ENCODE measurements at places on chromosomes 7 and 10.

- DNase-seq = no peak
These were observed 19.7 kb downstream of the AHR start for GRCh38 chr7:17318146-17318545.

- DNase-seq = no peak
These were observed 122.0 kb upstream of the ANK3 start for GRCh38 chr10:60511477-60512229.

- no peak for DNase-seq
These were observed 148.4 kb upstream of the KLF14 start for GRCh38 chr7:130882396-130882795.

DNA sequence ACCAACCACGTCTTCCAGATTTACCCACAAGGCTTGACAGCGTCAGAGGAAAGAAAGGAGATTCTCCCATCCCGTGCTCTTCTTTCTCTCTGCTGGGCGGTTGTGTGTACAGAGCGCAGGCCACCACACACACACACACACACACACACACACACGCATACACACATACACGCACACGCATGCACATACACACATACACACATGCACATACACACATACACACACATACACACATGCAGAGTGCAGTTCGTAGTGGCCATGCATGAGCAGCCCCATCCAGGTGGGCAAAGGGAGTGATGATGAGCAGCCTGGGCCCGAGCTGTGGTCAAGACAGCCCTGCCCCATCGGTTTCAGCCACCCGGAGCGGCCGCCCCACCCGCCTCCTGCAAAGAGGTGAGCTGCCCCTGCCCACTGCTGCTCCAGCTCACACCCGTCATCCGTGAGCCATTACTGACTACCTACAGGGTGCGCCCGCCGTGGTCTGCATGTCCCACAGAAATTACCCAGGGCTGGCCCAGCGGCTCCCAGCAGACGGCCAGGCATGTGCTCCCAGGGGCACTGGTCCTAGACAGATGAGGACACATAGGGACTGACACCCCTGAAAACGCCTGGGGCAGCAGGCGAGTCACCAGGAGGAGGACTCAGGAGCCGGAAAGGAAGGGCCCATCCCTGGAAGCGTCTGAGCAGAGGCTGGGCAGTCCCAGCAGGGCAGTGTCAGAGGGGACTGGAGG is 69.6 kb downstream of the ASB13 start:
- no peak for DNase-seq

- DNase-seq = no peak
These were observed 181.6 kb downstream of the PTPN20 start for GRCh38 chr10:47092831-47093230.

DNA sequence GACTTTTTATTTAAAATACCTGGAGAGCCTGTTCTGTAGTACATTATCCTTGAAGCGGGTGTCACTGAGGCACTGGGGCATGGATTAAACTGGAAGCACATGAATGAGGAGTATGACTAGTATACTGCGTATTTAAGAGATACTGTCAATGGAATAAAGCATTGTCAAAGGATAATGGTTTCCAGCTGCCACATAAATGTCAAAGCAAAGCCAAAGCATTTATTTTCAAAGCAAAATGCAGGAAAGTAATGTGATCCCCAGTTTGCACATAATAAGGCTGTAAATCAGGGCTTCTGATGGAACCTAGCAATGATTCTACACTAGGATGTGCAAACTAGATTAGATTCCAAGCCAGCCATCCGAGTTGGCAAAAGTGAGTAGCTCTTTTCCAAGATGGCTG is 240.1 kb downstream of the POU6F2 start:
- DNase-seq = no peak

- no peak for DNase-seq
These were observed 95.3 kb upstream of the GNAI1 start for GRCh38 chr7:80039251-80039884.

GRCh38 chr10:25493122-25493893 is 318.5 kb downstream of the GPR158 start:
- DNase-seq = no peak

DNA sequence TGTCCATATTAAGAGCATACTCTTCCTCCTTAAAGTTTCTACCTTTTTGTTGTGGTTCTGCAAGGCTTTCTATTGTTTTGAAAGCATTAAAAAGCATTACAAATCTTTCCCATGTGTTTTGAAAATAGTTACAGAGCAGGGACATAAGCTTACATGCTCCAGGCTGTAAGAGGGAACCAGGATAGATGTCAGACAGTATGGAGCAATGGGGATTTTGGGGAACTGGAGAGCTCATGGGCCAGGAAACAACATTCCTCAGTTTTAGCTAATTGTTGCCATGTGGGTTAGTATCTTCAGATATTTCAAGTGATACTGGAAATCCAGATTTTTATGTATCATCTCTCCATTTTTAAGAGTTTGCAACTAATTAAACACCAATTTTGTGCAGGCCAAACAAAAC is 3.5 kb downstream of the MDFIC start:
- no peak for DNase-seq

- no peak for DNase-seq
These were observed 368.5 kb upstream of the HPS1 start for GRCh38 chr10:98815039-98815885.

GRCh38 chr7:99019523-99020412 is 124.1 kb downstream of the SMURF1 start:
- no peak for DNase-seq

- DNase-seq = no peak
These were observed 63.0 kb upstream of the SP4 start for GRCh38 chr7:21364801-21365271.

- no peak for DNase-seq
These were observed 2.4 kb downstream of the UCMA start for GRCh38 chr10:13231808-13232207.

GRCh38 chr10:16509996-16510395 is 11.7 kb downstream of the C1QL3 start:
- DNase-seq = no peak

DNA sequence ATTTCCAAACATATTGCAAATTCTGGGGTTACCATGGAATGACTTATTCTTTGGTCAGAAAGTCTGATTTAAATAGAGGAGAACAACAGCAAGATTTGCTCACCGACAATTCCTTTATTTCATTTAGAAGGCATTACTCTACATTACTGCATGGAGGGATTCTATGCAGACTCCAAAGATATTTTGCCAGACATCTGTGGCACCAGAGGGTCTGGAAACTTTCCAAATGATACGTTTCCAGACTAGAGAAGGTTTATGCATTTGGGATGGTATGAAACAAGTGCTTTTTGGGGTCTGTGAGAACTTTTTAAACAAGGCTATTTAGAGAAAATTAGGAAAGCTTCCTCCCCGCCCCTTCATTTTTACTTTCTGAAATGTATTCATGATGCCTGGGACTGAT is 125.3 kb downstream of the SAMD9 start:
- DNase-seq = no peak

DNA sequence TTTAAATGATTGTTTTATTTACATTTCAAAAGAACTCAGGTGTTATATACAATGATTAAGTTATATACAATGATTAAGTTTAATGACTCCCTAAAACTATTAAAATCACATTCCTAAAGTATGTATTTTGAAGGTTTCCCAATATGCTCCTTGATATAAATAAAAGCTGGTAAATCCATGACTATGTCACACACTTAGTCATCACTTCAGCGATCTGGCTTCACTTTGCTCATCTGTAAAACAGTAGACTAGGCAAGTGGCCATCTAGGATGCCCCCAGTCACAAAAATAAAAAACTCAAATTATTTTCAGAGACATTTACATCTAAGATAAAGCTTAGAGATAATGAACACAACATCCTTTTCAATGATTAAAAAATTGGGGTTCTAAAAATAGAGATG is 10.8 kb downstream of the ICA1 start:
- no peak for DNase-seq

GRCh38 chr10:49348593-49348992 is 47.3 kb downstream of the DRGX start:
- DNase-seq = no peak

DNA sequence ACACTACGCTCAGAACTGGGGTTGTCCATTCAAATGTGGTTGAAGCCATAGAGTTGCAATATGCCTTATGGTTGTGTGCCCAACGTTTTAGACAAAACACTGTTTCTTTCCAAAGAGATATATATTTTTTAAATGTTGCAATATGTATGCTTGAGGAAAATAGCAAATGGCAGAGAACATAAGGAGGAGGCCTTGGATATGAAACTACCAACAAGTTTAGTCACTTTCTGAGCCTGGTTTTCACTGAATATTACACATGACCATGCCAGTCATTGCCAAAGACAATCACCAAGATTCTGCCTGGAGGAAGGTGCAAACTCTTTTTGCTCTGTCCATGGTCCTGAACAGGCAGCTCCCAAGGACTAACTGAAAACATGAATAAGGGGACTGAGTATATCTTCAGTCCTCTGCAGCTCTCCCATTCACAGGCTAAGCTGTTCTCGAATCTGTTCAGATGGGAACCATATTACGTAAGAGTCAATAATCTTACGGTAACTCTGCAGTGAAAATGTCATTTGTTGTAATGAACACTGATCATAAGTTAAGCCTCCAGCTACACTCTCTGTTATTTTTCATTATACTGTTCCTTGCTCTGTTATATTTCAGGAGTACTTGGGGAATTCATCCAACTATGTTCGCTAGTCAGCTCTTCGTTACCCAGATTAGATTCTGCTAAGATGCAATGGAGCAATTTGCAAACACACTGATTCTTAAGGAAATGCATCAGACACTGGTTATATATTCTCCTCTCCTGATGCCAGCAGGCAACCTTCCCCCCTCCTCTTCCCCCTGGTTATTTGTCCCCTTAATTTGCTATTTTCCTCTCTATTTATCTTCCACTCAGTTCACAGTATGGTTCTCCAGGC is 90.7 kb upstream of the C1QL3 start:
- peak; percentile 78 for DNase-seq

GRCh38 chr7:67777119-67777518 is 780.5 kb downstream of the TYW1 start:
- no peak for DNase-seq

GRCh38 chr7:35647171-35647574 is 47.8 kb downstream of the HERPUD2 start:
- peak; percentile 46 for DNase-seq

DNA sequence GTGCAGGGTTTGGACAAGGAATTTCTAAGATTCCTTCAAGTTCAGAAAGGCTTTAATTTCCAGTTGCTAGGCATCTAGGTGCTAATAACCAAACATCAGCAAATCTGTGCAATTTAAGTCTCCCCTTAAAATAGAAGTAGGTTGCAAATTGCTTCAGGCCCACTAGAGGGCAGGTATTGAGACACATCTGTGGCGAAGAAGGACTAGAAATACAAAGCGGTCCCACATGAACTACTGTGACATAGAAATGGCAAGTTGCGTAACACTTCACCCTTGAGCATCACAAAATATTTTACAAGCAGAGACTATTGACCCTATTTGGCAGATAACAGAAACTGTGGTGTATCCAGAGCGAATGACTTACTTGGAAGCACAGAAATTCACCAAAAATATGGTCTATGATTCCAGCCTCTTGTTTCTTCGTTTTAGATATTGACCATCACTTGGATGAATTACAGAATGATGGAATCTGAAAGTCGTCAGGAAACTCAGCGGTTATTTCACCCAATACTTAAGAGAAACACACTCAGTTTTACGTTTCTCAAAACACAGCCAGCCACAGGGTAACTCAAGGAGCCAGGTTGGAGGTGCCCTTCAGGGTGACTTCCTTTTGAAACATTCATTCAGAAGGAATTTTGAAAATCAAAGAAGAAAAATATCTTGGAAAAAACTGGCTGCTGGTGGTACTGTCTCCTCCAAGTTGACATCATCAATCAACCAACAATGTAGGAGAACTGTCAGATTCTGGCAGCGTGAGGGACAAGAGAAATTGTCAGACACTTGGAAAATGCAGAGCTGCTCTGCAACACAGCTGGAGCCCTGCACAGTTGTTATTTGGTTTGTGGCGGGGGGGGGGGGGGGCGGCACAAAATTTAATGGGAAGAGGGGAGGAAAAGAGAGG is 256.3 kb upstream of the MINDY3 start:
- DNase-seq = peak; percentile 53

- no peak for DNase-seq
These were observed 165.3 kb downstream of the AGMO start for GRCh38 chr7:15396210-15397158.

GRCh38 chr7:1623810-1624209 is 46.3 kb upstream of the ELFN1 start:
- DNase-seq = no peak

GRCh38 chr7:2803342-2803692 is 40.8 kb downstream of the GNA12 start:
- DNase-seq = no peak

DNA sequence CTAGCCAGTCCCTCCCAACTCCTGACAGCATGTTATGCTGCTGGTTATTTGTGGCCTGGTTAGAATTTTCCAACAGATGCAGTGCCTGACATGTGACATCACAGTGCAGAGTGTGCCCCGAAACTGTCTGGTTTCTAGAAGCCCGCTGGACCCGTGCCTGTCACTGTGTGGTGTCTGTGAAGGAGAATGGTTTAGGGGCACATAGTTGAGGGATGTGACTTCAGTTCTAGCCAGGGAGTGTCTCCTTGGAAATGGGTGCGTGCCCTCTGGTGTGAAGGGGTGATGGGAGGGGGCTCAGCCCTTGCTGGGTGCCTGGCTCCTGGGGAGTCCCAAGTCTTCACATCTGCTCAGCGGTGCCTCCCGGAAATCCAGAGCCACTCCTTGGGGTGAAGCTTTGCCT is 303.6 kb downstream of the GLRX3 start:
- no peak for DNase-seq

- no peak for DNase-seq
These were observed 2.7 kb upstream of the TPST1 start for GRCh38 chr7:66202441-66202840.

DNA sequence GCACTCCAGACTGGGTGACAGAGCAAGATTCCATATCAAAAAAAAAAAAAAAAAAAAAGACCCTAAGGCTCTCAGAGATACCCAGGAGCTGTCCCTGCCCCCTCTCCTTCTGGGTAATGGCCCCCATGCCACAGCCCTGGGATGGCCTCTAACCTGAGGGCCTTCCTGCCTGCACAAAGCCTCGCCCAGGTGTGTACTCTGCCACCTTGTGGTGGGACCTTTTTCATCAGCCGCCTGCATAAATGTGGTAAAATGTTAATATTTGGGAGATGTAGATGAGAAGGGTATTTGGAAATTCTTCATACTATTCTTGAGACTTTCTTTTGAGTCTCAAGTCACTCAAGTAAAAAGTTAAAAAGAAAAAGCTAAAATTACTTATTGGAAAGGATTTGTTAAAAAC is 46.3 kb upstream of the RNF216 start:
- peak; percentile 56 for DNase-seq

DNA sequence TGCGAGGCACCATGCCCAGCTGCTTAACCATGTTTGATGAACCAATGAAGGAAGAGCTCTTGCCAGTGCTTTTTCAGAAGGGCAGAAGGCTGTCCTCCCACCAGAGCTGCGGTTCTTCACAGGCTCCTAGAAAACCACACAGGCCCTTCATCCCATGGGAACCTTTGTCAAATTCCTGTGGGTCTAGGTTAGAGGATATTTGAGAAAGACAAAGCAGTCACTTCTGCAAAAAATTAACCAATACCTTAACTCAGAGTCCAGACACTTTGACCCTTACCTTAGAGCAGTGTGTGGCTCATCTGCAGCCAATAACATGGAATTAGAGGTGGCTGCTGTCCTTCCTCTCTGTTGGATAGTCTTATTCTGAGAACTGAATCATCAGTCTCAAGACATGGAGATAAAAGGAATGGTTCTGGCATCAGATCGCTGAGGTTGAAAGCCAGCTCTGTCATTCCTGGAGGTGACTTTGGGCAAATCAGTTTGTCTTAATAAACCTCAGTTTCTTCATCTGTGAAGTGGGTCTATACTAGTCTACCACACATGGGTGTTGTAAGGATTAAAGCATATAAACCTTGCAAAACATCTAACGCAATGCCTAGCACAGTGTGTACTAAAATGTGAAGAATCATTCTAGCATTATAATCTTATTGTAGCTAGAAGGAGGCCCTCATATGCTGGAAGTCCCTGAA is 65.1 kb upstream of the PIP4K2A start:
- no peak for DNase-seq
